GM23338 (cell line): ENCODE measurements at places on chromosomes 6 and 20. TPM values are rescaled to one million over a fixed set of nuclear protein-coding genes. Genes with fewer than 3 reads are reported as not detected.

- no peak for DNase-seq
Observed at GRCh38 chr6:33664506-33665057, 43.5 kb downstream of the ITPR3 start.

- no peak for DNase-seq
Observed at GRCh38 chr6:116266803-116267202, 12.9 kb downstream of the TSPYL1 start.

The HLA-DRB1 gene
- 0.38 and 0.74 TPM in 2 replicates for total RNA-seq

The HLA-F gene
- 4.4 and 4.8 TPM in 2 replicates for total RNA-seq

The CCN6 gene
- total RNA-seq: not detected in 2 replicates
